Transverse colon (tissue), 4 donors: ENCODE measurements at places on chromosomes 16 and 17.
A peak's percentile ranks its signal among the peaks of the same experiment; 100 is the strongest.

DNA sequence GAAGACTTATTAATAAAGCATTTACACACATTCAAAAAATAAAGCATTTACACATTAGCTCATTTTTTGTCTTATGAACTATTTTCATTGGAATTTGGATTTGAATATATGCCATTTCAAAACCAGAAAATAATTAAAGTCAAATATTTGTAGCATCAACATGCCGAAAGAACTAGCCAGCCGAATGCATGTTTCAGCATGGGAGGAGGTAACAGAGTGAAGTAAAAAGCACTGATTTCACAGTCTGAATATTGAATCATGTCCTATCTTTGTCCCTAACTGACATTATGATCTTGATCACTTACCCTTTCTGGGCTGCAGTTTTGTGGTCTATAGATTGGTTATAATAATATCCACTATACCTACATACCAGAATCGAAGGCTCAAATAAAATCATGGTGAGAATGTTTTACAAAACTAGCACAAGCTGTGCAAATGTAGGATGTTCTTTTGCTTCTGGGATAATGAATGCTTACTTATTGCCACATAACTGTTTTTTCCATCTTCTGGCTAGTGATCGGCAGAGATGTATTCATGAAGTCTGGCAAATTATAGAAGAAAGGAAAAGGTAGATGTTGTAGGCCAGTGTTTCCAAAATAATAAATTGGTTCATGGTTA is 84.7 kb downstream of the TUBD1 start:
- DNase-seq = no peak

GRCh38 chr17:40100669-40101366 is 429 bp upstream of the NR1D1 start:
- peak; percentile 99 for DNase-seq

DNA sequence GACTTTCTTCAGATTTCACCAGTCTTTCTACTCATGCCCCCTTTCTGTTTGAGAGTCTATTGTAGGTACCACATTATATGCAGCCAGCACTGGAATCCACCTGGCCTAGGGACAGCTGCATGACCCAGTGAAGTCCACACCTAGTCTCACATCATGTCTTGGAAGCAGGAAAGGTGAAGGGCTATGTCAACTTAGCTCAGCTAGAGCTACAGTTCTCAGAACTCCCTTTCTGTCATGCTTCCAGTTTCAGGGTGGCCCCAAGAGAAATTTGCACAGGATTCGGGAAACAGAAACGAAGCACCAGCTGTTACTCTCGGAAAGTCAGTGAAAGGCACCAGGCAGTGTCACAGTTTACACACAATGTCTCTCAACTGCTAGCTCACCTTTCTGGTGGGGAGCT is 51.6 kb upstream of the NLRP1 start:
- DNase-seq = no peak

GRCh38 chr16:53805113-53805512 is 101.2 kb downstream of the FTO start:
- no peak for DNase-seq

DNA sequence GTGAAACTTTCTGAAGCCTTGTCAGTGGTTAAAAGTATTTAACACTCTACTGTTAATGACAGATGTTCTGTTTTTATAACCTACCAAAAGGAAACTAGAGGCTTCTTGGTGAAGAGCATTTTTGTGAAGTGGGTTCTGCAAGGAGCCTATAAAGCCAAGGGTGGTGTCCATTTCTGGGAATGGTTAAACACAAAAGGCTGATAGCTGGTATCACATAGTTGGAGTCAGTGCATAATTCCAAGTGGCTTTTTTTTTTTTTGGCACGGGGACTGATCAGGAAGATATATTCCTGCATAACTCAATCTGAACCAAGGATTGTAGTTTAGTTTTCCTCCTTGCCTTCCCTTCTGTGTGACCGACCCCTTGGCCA is 27.6 kb upstream of the KPNB1 start:
- DNase-seq = no peak

DNA sequence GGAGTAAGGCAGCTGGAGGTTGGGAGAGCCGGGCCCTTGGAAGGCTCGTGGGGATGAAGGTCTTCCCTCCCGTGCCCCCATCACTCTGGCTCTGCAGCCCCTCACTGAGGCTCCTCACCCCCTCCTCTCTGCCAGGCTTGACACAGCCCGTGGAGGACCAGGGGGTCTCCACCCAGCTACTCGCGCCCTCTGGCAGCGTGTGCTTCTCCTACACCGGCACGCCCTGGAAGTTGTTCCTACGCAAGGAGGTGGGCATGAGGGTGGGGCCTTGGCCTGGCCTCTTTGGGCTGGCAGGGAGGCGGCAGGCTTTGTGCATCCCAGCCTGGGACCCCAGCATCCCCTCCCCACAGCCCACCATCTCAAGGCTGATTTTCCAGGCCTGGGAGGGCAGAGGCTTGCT is 15.6 kb upstream of the SMIM5 start:
- DNase-seq = no peak

GRCh38 chr16:47848421-47849109 is 307.2 kb downstream of the ABCC12 start:
- no peak for DNase-seq

DNA sequence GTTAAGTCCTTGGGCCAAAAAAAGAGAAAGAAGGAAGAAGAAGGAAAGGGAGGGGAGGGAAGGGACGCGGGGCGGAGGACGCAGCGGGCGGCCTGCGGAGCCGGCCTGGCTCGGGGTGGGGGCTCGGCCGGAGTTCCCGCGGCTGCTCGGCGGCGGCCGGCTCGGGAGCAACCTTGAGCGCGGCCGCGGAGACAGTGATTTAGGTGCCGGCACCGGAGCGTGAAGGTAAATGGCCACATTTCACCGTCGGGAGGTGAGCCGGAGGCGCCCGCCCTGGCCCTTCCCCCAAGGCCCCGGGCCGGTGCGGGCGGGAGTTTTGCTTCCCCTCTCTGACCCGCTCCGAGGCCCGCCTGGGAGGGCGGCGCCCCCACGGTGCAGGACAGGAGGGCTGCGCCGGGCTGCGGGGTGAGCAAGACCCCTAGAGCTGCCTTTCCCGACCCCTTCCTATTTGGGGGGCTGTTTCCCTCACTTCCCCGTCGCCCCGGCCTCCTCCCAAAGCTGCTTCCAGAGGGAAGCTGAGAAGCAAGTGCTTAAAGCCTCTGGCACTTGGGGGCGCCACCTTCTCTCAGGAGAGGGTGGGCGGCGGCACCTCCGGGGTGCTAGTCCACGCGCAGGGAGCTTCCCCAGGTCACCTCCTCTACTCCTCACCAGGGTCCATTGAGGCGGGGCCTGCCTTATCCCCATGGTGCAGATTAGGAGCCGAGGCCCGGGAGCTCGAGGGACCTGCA is 56.5 kb downstream of the MRM1 start:
- DNase-seq = peak; percentile 48

- peak; percentile 85 for DNase-seq
Observed at GRCh38 chr16:1414532-1415260, at the start of gene UNKL. TSS of gene UNKL (minus strand) at chr16:1414704. CDS start at chr16:1414691, 13 bp downstream.

DNA sequence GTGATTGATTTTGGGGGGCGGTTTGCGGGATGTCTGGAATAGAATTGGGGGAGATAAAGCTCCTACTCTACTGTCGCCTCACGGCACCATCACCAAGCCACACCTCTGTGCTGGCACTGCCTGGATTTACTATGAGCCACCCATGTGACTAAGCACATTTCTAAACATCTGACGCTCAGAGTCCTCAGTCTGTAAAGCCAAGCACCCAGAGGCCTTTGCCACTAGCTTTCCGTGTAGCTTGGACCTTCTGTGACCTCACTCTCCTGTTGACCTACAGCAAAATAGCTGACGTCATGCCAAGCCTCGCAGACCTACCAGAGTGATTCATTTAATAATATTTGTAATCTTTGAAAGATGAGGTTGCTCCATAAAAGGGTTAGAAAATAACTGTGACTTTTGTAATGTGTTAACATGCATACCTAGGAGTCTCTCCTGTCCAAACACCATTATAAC is 38.5 kb upstream of the MYOCD start:
- DNase-seq = no peak

DNA sequence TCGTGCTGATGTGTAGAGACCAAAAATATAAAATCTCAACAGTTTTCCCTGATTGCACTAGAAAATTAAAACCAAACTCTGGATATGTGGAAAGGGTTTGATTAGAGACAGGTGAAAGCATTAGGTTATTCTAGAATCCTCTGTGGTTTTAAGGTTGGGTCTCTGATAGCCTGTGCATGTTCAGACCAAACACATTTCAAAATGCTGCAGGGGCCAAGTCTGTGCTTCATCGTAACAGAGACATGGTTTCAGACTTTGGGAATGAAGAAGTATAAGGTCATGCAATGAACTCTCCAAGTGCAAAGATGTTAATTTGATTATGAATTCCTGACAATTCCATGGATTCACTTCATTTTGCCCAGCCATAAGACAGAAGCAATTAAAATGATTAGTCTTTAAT is 261.0 kb upstream of the KCNJ16 start:
- DNase-seq = no peak

DNA sequence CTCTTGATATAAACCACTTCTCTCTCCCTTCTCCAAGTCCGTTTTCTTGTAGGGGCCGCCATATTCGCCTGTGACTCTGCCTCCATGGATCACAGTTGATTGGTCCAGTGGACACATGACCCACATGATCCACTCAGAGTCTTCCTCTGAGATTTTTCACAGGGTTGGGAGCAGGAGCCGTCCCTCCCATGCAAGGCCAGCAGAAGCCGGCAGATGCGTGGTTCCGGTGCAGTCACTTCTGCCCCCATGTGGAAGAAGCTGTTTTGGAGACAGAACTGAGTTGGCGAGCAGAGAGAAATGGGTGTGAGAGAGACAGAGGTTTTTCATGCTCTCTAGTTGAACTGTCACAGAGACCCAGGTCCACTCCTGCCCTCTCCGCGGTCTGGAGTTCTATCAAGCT is 83.3 kb downstream of the C16orf95 start:
- no peak for DNase-seq

- DNase-seq = no peak
Observed at GRCh38 chr17:79729761-79730160, 982 bp upstream of the ENPP7 start.
